ENCODE measurements at places on chromosomes 5 and 9.

DNA sequence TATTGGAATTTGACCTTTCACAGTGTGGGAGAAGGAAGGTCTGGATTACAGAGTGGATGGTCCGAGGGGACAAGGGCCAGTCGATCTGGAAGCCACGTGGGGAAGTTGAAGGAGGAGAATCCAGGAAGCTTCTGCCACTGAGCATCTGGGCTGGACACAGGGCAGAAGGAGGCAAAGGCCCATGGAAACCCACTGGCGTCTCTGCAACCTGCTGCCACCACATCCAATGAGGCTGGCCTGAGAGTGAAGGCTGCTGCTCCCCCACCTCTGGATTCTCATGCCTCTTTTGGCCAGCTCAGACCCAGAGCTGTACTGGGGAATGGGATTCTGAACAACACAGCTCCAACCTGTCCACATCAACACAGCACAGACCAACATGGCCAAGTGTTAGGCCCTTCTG is 48.9 kb upstream of the BOD1 start:
- no peak for DNase-seq

DNA sequence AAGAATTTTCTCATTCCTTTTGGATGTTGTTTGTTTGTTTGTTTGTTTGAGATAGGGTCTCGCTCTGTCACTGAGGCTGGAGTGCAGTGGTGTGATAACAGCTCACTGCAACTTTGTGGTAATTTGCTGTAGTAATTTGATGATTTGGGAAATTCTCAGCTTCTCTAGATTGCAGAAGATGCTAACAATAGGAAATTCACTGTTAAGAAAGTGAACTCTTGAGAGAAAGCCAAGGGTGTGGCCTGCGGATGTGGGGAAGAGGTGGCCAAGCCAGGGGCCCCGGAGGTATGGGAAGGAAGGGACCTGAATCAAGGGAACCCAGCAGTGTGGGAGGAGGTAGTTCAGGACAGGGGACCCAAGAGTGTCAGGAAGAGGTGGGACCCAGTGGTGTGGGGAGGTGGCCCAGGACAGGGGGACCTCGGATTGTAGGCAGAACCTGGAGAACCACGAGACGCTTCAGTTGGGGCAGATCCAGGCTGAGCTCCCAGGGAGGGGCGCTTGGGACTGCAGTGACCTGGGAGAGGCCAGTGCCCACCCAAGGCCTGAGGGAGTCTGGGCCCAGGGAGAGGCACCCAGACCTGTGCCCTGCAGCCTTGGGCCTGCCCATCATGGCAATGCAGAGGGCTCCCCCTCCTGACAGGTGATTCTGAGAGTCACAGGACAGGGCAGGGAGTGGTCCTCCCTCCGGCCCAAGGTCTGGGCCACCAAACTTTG is 5.6 kb upstream of the LCN2 start:
- DNase-seq = no peak

DNA sequence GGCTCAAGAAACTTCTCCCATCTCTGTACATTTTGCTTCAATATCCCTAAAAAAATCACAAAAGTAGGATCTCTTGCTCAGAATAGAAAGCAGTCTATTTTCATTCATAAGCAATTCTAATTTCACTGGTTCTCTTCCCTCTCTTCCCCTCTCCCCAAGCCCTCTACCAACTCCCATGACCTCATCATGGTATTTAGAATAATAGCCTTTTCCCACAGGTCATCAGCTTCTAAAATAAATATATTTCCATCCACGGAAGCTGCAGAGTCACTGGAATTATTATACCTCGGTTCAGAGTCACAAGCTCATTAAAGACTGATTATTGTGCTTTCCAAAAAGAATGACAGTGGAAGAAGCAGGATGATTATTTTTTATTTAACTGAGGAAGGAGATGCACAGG is 84.2 kb upstream of the ADRA1B start:
- no peak for DNase-seq

DNA sequence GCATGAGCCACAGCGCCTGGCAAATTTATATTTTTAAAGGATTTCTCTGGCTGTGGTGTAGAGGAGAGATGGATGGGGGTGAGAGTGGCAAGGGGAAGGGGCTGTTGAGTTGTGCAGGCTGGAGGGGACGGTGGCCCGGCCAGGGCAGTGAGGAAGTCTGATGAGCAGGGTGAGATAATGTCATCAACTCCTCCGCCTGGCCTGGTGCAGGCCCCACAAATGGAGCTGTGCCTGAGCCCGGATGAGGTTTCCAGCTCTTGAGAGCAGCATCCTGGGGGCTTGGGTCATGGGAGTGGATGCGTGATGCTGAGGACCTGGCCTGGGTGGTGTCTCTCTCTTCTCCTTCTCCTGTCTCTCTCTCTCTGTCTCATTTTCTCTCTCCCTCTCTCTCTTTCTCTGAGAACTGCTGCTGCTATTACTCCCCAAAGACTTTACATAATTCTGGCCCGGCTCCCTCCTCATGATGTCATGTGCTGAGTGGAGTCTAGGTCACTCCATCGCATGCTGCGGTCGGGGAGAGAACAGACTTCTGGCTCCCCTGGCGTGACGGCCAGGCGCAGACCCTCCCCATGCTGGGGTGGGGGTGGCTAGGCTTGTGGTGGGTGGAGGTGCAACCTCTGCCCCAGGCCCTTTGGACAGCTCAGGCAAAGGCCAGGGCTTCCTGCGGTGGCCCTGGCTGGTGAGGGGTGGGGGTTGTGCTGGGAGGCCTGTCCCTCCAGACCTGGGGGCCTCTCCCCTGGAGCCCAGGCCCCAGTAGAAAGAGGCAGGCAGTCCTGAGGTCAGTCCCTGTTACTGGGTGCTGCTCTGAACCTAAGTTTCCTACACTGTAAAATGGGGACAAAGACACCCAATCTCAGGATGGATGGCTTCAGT is 26.4 kb downstream of the FGF18 start:
- DNase-seq = no peak

DNA sequence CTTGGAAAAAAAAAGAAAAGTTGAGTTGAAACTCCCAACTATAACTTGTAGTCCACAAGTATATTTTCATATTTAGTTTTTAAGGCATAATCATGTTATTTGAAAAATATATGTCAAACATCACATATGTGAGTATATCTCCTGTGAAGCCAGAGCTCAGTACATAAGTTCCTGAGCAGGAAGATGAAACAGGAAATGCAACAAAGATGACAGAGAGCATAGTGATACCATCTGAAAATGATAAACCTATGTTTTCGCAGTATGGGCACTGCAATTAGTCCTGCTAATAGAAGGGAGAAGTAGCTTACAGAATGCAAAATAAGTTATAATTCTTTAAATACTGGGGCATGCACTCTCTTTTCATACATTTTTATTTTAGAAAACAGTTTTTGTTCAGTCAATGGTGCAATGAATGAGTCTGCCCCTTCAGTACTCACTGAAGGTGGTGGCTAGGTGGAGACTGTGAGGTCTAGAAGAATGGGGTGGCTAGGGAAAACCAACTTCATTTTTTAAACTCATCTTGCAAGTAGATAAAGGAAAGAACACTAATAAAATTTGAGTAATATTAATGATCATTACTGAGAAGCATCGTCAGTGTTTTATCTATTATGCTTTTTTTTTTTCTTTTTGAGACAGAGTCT is 54.1 kb upstream of the FYB1 start:
- no peak for DNase-seq

DNA sequence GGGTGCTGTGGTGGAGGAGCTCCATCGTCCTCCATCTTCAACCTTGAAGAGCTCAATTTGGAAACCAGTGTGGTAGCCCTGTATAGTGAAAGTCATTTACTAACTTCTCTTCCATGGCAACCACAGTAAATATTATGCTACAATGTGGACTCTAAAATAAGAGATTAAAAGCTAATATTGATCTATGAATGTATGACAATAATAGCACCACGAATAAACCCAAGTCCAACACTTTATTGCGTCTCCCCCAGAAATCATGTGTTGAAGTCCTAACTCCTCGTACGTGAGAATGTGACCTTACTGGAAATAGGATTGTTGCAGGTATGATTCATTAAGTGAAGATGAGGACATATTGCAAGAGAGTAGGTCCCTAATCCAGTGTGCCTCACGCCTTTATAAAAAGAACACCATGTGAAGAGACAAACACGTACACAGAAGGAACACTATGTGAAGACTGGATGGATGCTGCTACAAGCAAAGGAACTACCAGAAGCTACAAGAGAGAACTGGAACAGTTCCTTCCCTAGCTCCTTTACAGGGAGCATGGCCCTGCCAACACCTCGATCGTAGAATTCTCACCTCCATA is 276.2 kb downstream of the PDE4D start:
- no peak for DNase-seq

DNA sequence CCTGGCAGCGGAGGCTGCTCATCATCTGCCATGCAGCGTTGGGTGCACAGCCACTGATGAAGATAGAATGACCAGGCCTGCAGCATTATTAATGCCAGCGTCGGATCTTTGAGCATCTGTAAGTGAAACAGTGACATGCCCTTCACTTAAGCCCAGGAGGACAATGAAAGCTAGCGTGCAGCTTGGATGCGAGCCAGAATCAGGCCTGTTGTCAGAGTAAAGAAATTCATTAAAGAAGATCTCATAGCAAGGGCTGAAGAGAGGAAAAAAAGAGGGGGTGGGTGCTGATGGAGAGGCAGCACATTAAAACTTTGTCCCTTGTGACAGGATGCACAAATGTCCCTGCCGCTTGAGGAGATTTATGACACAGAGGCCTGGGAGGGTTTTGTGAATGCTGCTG is 186.1 kb upstream of the MAST4 start:
- no peak for DNase-seq

GRCh38 chr9:71767776-71768321 is 464 bp downstream of the CEMIP2 start:
- no peak for DNase-seq

DNA sequence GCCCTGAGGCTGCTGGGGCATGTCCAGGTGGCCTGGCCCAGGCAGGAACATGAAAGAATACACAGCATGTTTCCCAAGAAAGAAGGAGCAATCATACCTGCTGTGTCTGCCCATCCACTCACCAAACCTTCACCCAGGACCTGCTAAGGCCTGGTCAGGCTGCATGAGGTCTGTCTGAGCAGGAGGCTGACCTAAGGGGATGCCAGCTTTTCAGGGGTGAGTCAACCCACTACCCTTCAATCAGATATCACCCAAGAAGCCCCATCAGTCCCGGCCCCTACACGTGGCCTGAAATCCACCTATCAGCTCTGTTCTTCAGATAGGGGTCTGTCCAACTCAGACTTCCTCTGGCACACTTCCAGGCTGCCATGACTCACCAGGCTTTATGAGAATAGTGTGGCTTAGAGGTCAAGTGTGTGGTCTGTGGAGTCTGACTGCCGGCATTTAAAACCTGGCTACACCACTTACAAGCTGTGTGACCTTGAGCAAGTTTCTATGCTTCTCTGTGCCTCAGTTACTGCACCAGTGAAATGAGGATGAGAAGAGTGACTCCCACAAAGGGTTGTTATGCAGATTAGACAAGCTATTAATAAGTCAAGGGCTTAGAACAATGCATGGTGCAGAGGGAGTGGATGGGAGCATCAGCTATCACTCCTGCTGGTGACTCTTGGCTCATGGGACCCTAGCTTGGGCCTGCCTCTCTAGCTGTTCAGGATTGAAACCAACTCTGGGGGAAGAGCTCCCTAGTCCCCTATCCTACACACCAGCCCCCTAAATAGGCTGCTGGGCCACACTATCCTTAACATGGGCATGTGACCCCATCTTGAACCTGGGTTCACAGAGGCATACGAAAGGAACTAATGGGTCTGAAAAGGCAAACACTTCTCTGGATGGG is 130.3 kb downstream of the PAX5 start:
- no peak for DNase-seq

- no peak for DNase-seq
These were observed 29.7 kb upstream of the FYB1 start for GRCh38 chr5:39249069-39249468.

GRCh38 chr9:69750085-69750484 is 9.7 kb downstream of the PTAR1 start:
- DNase-seq = no peak

GRCh38 chr9:16705111-16705604 is 165.3 kb downstream of the BNC2 start:
- no peak for DNase-seq

DNA sequence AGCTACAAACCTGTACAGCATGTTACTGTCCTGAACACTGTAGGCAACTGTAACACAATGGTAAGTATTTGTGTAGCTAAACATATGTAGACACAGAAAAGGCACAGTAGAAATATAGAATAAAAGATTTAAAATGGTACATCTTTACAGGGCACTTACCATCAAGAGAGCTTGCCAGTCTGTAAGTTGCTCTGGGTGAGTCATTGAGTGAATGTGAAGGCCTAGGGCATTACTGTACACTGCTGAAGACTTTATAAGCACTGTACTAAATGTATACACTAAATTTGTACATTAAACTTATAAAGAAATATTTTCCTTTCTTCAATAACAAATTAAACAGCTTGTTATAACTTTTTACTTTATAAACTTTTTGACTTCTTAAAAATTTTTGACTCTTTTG is 20.5 kb downstream of the ADRB2 start:
- no peak for DNase-seq

GRCh38 chr9:30075451-30076199 is 2308.8 kb upstream of the ACO1 start:
- DNase-seq = no peak

DNA sequence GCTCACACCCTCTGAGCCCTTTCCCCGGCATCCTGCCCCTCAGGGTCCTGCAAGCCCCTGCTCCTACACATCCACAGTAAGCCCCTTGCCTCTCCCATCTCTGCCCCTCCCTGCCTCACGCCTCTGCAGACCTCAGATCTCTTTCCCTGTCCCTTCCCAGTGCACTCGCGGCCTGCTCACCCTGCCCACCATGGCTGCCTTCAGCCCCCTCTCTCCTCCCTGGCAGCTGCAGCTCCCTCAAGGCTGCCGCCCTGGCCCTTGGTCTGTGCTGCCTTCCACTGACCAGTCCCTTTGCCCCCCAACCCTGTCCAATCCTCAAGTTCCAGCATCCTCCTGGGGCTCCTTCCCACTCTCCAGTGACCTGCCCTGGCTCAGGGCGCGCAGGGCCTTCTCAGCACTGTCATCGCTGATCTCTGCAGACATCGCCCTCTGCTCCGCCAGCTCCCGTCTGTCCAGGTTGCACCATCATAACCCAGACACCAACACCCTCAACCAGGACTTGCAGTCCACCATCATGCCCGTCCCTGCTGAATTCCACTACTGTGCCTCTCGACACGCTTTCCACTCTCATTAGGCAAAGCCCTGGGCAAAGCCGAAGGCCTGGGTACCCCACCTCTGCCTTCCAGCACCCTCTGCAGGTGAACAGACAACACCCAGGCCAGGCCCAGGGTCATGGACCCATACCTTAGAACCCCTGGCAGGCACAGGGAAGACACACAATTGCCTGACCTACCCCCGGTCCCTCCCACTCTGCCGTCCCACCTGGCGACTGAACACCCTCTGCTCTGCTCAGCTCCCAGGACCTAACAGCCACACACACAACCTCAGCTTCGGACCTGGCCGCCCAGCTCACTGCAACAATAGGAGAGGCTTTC is 97.8 kb upstream of the RUFY1 start:
- DNase-seq = no peak

DNA sequence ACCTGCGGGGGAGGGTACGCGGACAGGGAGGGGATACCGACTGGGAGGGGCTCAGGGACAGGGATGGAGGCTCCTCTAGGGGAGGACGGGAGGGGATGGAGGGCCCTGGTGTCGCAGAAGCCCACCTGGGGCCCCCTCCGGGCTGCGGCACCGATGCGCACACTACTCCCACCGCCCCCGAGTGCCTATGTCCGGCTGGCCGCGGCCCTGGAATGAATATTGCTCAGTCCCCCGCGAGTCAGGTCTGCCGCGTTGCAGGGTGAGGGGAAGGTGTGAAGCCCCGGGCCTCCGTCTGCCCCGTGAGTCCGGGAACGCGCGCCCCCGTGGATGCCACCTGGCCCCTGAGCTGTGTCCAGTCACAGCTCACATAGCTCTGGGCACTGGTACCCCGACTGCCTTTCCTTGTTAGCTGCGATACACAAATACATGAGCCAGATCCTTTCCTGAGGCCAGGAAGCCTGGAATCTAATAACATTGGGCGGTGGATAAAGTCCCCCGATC is 44.5 kb upstream of the PRSS3 start:
- no peak for DNase-seq

Measured in T-helper 1 cell (primary cell).